ENCODE measurements at places on chromosomes 1 and 21.

GRCh38 chr1:167298325-167298724 is 77.6 kb downstream of the POU2F1 start:
- no peak for DNase-seq

- DNase-seq = no peak
Measured at GRCh38 chr1:247373721-247374141, 42.1 kb upstream of the ZNF496 start.

GRCh38 chr1:46530791-46531409 is 20.5 kb downstream of the KNCN start:
- DNase-seq = no peak

DNA sequence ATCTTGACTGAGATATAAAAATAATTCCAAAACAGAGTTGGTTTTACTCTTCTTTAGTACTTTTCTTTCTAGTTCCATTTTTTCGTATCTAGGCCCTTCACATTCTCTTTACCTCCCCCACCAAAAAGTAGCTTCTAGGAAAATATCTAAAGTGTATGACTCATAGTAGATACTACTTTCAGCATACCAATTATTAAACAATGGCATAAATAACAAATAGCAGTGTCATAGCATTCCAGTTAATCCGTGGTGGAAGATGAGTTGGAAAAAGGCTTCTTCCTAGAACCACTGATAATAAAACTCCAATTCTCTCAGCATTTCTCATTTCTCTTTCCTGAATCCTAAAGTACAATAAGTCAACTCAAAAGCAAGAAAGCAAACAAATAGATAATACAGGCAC is 859.0 kb upstream of the B3GALT2 start:
- DNase-seq = no peak

DNA sequence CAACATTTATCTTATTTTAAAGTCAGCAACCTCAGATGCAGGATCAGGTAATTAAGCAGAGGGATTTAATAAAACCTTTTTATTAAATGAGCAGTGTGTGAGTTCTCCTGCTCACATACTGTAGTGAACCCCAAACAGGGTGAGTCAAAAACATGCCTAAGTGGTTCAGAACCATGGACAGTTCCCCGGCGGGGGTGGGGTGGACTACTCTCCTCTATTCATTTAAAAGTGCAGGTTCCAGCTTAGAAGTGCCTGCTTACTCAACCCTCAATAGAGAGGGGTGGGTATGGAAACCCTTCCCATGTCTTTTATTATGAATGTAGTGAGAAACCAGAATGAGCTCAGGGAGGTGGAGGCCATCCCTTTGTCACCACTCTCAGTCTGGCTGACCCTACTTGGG is 397.9 kb downstream of the HHAT start:
- peak; percentile 57 for DNase-seq

DNA sequence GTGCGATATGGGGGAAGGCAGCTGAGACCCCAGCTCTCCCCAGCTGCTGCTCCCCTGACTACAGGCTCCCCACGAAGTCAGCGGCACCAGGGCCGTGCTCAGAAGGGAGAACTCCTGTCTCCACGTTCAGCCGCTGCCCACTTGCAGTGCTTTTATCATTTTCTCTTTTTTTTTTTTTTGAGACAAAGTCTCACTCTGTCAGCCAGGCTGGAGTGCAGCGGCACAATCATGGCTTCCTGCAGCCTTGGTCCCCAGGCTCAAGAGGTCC is 933 bp upstream of the FTCD start:
- DNase-seq = no peak

DNA sequence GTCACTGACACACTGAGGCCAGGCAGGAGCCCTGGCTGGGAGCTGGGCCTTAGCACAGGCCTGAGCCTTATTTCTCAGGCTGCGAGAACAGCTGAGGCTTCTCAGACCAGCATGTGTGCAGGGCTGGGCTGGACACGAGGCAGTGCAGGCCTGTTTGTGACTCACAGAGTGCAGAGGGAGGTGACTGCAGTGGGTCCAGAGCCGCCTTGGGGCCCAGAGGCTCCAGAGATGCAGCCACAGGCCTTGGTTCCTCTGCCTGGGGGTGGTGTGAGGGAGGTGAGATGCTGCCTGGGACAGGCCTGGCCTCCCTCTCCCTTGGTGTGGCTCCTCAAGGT is 61.2 kb upstream of the ETV3 start:
- no peak for DNase-seq

GRCh38 chr1:15212954-15213291 is 34.1 kb upstream of the FHAD1 start:
- no peak for DNase-seq

- no peak for DNase-seq
Measured at GRCh38 chr21:44482581-44483287, 27.4 kb downstream of the LRRC3 start.
